NCI-H524 treated with DMSO at 0.1 percent for 48 hours (cell line): ENCODE measurements at places on chromosomes 4 and X.

DNA sequence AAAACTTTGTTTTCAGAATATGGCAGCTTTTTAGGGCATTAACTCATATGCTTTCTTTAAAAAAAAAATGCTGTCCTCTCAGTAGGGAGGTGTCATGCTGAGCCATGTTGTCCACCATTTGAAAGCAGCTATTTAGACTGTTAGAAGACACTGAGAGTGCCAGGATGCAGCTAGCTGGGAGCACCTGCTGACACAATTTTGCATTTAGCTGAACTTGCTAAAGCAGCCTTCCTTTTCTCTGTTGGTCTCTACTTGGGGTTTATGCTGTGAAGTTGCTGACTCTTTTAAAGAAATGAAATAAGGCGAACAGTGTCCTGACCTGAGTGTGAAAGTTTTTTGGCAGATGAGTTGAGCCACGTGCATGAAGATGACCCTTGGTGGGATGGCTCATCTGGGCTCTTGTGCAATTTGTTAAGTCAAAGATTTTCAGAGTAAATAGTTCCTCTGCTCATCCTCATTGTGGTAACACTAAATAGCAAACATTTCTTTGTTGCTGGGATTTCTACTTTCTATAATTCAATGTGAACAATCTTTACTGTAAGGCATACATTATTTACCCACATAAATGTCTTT lies 64.5 kb downstream of the CDS1 start:
- DNase-seq, result no peak

- no peak for DNase-seq
Measured at GRCh38 chrX:140354431-140355120, 150.3 kb downstream of the SOX3 start.

DNA sequence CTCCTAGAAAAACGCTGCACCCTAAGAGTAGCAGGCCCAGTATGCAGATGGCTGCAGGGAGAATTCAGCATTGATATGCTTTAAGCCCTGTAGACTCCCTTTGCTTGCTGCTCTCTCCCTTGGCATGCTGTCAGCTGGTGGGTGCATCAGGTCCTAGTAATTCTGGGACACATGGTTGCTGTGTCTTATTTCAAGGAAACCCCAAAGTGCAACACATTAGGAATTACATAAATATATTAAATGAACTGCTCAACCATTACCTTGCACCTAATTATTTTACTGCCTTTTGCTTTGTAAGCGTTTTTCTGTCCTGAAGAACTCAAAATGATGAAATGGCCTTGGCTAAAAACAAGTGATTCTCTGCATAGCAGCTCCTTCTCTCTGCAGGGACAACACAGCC lies 516.3 kb downstream of the ZIC3 start:
- no peak for DNase-seq

- no peak for DNase-seq
Measured at GRCh38 chrX:14194711-14195110, 165.0 kb upstream of the GEMIN8 start.

GRCh38 chrX:111504941-111505340 lies 6.5 kb upstream of the SERTM2 start:
- DNase-seq, result no peak

- no peak for DNase-seq
Measured at GRCh38 chrX:15483891-15484290, 9.2 kb downstream of the PIR start.

DNA sequence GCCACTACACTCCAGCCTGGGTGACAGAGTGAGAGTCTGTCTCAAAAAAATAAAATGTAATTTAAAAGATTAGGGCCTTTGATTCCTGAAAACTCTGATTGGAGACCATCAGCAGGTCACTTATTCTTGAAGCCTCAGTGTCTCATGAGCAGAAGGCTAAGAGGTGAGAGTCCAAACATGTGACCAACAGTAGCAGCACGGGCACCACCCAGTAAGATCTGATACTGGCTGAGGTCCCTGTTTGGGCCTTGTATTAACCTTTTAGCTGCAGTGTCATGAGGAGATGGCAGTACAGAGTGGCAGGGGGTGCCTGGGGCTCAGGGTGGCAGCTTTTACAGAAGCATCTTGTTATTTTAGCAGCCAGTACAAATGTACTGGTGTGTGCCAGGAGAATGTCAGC lies 89.3 kb downstream of the FHDC1 start:
- DNase-seq, result no peak

- no peak for DNase-seq
Measured at GRCh38 chr4:158016511-158016910, 156.3 kb downstream of the GASK1B start.

DNA sequence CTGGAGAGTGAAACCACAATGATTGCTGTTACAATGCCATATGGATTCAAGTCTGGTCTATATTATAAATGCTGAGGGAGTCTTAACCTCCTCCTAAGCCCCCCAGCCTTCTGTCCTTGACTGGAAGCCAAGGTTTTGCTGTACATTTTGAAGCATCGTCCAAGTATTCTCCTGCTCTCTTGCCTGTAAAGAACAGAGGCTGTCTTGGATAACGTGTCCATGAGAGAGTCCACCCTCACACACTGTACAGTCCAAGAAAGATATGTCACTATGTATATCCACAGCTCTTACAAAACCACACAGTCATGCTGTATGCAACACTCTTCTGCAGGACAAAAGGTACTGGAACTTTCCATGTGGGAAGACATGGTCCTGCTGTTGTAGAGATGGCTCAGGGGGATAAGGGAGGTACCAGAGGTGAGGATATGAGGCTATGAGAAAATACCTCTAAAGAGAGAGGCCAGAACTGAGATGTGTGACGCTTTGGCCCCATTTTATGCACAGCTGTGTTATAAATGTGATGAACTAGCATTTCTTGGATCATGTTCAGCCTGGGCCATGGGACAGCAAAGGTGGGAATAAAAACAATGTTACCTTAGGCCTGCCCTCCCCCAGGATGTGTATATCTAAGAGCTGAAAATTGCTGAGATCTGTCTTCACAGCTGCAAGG lies 678.6 kb downstream of the IQCM start:
- DNase-seq, result no peak

- DNase-seq, result no peak
Measured at GRCh38 chr4:108159845-108160244, 8.9 kb downstream of the LEF1 start.
